ENCODE measurements at places on chromosomes 5 and 9. TPM values are rescaled to one million over a fixed set of nuclear protein-coding genes. Genes with fewer than 3 reads are reported as not detected.

The UBAC1 gene
- 36.3 TPM for total RNA-seq

The PGM5 gene
- 17.6 TPM for total RNA-seq

The TRPM3 gene
- total RNA-seq: 0.48 TPM

The ZNF366 gene
- total RNA-seq: 13.8 TPM

The ASPN gene
- total RNA-seq: 4.0 TPM

The TMEM215 gene
- not detected for total RNA-seq

The HEMGN gene
- not detected for total RNA-seq

The PTGDS gene
- total RNA-seq: 249 TPM

- no peak for DNase-seq
Measured at GRCh38 chr5:39190311-39191102, 28.9 kb downstream of the FYB1 start.

DNA sequence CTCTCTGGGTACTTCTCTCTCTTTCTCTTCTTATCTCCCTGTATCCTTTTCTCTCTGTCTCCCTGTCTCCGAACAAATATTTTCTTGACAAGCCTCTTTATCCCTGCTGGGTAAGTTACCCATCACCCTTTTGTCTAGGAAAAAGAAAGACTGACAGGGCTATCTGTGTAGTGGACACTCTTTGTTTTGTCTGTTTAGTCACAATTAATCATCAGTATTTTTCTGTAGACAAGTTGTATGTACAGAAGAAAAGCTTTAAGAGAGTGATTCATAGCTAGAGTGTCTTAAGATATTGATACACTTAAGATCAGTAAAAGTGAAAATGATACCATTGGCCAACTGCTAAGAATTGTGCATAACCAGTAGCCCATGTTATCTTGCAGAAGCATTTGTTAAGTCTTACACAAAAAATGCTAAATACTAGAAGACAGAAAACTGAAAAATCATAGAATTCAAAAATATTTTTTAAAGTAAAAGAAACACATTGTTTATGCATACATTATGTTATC is 1043.8 kb upstream of the EDIL3 start:
- DNase-seq: no peak

DNA sequence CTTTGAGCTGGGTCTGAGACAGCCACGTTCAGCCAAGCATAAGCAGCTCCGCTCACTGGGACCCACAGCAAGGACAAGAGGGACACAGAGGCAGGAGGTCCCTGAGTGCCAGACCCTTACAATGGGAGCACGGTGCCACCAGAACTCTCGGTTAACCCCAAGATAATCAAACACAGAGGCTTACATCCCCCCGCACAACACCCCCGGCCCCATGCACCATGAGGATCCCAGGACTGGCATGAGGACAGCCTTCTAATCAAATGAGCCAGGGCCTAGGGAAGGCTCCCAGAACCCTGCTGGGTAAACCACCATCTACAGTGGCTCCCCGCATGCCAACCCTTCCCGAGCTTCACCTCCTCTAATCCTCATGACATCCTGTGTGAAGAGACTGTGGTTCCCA is 7.4 kb downstream of the GFPT2 start:
- DNase-seq: no peak

DNA sequence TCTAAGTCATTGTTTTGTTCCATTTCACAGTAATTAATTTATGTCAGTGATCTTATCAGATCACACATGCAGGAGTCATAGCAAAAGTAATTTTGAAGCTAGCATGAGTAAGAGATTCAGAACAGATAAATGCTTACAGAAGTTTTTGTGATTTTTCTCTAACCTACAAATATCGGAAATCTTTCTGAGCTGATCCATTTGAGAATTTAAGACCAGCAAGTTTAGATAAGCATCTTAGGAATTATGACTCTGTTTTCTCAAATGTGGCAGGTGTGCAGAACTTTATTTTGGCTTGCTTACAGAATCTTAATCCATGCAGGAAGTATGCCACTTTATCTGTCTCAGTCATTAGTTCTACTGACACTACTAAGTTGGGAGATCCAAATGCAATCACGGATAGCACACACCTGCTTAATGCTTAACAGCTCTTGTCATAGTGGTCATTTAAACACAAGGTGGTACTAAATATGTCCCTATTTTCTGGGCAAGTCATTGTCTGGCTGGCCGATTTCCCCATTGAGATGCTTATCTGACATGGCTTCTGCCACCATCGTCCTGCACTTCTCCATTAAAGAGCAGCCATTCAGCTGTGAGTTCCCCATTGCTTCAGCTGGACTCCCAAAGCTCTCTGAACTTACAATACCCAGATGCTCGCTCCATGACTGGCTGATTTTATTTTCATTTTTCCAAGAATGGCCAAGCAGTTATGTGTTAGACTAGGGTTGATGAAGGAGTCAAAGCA is 305.4 kb upstream of the NUDT12 start:
- DNase-seq: no peak

- peak; percentile 33 for DNase-seq
Measured at GRCh38 chr9:124441291-124441690, 9.0 kb upstream of the ADGRD2 start.

DNA sequence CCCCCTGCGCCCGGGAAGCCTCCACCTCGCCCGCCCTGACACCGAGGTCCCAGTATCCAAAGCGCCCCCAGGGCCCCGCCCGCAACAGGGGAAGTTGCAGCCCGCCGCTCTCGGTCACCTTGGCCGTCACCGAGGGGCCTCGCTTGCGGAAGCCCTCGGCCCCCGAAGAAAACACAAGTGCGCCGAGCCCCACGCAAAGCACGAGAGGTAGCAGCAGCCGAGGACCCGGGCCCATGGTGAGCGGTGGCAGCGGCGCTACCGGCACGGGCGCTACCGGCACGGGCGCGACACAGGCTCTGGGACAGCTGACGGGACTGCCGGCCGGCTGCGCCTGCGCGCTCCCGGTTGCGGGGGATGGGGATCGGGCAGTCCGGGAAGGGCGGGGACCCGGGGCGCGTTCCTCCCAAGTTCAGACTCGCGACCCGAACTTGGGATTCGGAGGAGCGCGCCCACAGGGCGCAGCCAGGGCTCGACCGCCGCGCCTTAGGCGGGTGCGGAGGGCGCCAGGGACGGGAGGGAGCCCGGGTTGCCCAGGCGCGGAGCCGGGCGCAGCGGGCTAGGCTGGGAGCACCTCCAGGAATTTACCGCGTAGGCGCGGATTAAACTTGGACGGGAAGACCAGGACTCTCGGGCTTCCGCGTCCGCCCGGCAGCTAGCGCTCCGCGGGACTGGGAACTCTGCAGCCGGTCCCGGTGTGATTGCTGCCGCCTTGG is at the start of gene PPIC:
PPIC (minus strand) TSS at position 335 of the 713 bp plus-strand sequence; CDS start at position 235, 100 bp downstream.
- peak; percentile 96 for DNase-seq

- no peak for DNase-seq
Measured at GRCh38 chr9:132163457-132163875, 1.6 kb downstream of the NTNG2 start.

DNA sequence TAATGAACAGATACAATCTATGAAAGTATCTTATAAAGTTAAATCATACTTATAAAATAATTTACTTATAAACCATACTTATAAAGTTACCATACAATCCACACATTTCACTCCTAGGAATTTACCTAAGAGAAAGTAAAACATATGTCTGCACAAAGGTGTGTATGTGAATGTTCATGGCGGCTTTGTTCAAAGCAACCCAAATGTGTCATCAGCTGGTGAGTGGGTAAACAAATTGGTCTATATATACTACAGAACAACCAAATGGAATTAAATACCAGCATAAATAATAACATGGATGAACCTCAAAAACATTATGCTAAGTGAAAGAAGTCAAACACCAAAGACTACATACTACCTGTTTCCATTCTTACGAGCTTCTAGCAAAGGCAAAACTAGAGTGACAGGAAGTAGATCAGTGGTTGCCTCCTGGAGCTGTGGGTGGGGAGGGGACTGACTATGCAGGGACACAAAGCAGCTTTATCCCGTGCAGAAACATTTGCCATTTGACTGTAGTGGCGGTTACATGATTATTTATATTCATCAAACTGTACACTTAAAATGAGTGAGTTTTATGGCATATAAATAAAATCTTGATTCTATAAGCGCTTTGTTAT is 10.6 kb downstream of the TRAF1 start:
- no peak for DNase-seq

GRCh38 chr9:278651-279050 is 64.0 kb downstream of the DOCK8 start:
- DNase-seq: no peak

DNA sequence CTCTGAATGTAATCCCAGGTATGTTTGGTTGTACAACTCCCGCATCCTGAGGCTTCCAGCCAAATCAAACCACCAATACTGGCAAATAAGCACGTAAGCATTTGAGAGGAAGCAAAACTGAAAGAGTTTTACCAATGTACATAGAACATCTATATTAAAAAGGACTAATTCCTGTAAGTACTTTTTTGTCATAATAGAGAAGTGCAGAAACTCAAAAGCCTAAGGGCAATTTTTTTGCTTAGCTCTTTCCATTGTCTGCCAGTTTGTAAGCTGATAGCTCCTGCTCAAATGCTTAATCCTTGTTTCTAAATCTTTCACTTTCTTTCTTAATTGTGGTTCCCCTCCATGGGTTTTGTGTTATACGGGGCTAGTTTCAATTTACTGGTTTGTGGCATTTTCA is 1151.8 kb downstream of the CDH12 start:
- no peak for DNase-seq

DNA sequence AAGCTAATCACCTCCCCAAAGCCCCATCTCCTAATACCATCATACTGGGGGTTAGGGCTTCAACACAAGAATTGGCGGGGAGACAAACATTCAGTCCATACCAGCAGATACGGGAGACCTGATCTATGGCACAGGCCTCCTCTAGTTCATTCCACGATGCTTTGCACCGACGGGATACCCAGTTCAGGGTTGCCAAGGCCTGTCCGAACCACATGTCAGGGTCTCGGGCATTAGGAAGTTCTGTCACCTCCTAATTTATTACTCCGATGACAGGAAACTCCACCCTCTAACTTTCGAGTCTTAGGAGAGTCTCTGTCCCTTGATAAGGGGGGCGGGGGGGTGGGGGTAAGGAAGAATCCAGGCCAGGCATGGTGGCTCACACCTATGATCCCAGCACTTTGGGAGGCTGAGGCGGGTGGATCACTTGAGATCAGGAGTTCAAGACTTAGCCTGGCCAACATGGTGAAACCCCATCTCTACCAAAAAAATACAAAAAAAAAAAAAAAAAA is 23.8 kb upstream of the ANKRD33B start:
- no peak for DNase-seq

DNA sequence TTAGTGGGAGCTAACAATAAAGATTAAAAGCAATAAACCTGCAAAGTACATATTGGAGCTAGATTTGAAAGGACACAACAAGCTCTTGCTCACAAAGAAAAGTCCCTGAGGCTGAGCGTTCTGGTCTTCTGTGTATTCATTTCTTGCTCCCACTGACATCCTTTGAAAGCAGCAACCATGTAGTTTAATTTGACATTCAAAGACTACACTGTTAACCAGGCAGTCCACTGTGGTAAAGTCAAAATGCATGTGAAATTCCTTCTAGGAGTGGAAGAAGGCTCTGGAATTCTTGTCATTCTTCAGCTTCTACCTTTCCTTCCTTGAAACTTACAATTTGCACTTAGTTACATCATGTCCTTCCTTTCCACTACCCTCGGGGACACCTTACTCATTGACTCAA is 480.7 kb downstream of the CSNK1G3 start:
- no peak for DNase-seq

DNA sequence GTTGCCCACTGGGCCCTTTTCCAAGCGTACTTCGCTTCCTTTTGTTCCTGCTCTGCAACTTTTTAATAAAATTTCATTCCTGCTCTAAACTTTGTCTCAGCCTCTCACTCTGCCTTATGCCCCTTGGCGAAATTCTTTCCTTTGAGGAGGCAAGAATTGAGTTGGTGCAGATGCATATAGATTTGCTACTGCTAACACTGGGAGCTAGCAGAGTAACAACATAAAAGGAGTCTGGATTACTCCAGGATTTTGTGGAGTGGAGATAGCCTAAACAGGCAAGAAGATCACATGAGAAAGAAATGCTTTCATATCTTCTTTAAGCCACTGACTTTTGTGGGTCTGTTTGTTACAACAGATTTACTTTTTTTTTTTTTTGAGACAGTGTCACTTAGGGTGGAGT is 12.9 kb upstream of the RFESD start:
- no peak for DNase-seq

- DNase-seq: no peak
Measured at GRCh38 chr5:11903614-11904264, 507 bp downstream of the CTNND2 start.

- DNase-seq: no peak
Measured at GRCh38 chr5:158732345-158732744, 367.4 kb downstream of the EBF1 start.

DNA sequence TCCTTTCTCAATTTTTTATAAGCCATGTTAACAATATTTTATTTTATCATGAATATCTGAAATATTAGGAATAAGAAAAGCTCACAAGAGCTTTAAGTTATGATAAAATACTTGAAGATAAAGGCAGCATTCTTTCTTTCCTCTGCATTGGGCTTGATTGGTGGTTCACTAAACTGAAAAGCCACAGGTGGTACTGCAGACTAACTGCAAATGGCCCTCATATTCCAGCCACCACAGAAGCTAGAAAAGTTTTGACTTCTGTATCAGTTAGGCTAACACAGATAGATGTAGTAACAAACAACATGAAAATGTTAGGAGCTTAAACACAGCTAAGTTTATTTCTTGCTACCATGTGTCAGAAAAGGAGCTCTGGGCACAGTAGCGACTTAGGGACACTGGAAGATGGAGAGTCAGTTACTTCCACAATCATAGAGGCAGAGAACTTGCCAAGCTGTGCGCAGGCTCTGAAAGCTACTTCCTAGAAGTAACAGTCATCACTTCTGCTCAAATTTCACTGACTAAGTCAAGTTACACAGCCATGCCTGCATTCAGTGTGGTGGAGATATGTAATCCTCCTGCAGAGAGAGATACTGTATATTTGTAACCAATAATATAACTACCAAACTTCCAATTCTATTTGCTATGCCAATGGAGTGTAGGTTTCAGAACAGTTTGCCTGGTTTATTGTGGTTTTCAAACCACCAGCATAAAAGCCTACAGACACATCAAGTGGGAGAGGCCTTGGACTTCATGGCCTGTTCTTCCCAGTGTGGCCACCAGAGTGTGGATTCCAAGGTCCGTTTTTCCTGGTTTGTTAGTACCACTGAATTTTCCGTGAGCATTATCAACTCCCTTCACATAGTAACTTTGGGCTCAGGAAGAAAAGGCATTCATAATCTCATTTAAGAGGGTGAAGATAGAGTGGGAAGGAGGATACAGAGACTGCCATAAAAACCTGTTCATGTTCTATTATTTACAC is 268.3 kb downstream of the PJA2 start:
- no peak for DNase-seq

DNA sequence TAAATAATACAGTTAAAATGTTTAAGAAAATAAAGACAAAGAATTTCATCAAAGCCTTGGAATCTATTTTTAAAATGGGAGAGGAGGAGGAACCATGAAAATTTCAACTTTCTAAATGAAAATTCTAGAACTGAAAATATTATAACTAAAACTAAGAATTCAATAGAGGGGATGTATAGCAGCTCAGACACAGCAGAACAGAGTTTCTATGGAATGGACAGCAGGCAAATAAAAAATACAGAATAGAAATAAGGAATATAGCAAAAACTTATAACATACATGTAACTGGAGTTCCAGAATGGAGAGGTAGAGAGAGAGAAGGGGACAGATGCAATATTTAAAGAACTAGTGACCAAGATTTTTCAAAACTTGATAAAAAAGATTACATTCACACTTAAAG is 1.4 kb upstream of the RANBP17 start:
- DNase-seq: no peak

- DNase-seq: no peak
Measured at GRCh38 chr9:35748242-35748857, 678 bp downstream of the GBA2 start.

- no peak for DNase-seq
Measured at GRCh38 chr9:107685376-107685775, 195.8 kb upstream of the KLF4 start.

GRCh38 chr9:18358325-18358724 is 115.6 kb upstream of the ADAMTSL1 start:
- DNase-seq: no peak
